ENCODE measurements at places on chromosomes 4 and X. TPM values are rescaled to one million over a fixed set of nuclear protein-coding genes. Genes with fewer than 3 reads are reported as not detected.

GRCh38 chr4:138804711-138805110, 210.9 kb upstream of the NOCT start:
- no peak for DNase-seq

Gene IRS4
- not detected for polyA plus RNA-seq

DNA sequence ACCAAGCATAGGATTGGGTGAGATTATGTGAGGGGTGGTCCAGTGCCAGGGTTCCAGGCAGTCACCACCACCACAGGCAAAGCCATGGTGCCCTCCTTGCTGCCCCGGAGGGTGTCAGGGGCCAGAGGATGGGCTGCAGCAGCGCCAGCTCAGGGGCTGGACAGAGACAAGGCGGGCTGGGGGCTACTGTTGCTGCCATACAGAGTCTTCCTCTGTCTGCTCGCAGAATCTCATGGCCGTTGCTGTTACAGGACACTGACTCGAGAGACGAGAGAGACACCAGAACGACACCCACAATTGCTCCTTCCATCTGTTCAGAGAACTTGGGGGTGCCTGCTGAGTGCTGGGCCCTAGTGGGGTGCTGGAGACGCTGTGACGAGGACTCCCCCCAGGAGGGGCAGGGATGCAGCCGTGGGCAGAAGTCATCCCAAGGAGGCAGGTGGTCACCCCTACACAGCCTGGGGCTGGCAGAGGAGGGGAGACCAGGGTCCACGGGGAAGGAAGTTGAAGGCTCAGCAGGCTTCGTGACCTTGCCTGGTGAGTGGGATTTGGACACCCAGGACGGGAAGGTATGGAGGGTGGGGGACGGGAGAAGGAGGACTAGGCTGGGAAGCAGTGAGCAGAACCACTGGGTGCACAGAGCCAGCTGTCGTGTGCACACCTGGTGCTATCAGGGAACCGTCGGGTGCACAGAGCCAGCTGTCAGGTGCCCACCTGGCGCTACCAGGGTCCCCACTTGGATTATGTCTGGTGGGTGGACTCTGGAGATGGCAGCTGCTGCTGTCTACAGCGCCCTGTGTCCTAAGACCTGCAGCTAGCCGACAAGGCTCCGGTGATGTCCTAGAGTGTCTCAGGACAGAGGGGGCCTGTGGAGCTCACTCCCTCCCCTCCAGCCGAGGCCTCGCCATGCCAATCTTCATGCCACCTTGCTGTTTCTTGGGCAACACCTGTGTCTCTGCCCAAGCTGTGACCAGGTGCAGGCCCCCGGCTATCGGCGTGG, 43.9 kb upstream of the HMX1 start:
- no peak for DNase-seq

Gene SHROOM4
- polyA plus RNA-seq = not detected

GRCh38 chr4:112213091-112213490, 18.5 kb upstream of the AP1AR start:
- DNase-seq = no peak

GRCh38 chr4:150768497-150768896, 186.5 kb downstream of the MAB21L2 start:
- no peak for DNase-seq

Gene NHS
- not detected for polyA plus RNA-seq

DNA sequence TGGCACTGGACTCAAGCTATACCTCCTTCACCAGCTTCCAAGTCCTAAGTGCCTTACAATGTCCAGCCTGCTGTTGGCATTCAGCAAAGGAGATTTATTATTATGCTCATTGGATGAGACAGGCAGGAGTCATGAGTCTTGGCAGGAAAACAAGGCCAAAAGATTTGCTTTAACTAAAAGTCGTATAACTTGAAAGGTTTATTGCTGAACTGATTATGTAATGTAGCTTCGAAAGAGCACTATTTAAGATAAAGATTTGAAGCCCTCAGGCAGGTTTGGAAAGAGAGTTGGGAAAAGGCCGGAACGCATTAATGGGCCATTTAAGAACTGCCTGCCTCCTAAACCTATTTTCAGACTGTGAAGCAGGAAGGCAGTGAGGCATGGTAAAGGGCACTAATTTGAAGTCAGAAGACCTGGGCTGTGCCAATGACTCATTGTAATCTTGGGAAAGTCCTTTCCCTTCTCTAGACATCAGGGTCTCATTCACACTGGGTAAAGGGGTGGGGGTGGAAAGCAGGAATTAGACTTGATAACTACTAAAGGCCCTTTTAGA, 280.5 kb upstream of the EDA2R start:
- no peak for DNase-seq

DNA sequence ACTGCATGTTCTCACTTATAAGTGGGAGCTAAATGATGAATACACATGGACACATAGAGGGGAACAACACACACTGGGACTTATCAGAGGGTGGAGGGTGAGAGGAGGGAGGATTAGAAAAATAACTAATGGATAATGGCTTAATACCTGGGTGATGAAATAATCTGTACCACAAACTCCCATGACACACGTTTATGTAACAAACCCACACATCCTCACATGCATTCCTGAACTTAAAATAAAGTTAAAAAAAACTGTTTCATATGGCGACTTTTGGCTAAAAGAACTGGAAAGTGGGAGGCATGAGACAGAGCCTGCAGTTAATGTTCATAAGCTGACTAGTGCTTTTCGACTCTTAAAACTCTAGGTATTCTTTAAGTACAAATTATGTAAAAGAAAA, 98.9 kb upstream of the NPFFR2 start:
- no peak for DNase-seq

- no peak for DNase-seq
Observed at GRCh38 chrX:1449823-1450149, 2.9 kb downstream of the ASMTL start.

DNA sequence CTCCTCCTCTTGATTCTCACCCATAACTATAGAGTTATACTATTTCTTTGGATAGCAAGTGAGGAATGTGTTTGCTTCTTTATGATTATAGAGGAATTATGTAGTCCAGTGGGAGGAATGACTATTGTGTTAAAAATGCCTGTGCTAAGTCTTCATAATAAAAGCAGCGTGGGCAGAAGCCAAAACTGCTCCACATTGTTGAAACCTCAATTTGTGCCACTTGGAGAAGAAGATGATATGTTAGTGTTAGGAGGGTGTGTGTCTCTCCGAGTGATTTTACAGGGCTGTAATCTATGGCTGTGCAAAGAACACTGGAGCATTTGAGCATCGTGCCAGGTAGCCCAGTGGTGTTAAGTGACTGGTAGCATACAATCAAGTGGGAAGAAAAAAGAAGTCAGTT, 74.3 kb downstream of the FRAS1 start:
- DNase-seq = no peak
